ENCODE measurements at places on chromosomes 1 and 21.

DNA sequence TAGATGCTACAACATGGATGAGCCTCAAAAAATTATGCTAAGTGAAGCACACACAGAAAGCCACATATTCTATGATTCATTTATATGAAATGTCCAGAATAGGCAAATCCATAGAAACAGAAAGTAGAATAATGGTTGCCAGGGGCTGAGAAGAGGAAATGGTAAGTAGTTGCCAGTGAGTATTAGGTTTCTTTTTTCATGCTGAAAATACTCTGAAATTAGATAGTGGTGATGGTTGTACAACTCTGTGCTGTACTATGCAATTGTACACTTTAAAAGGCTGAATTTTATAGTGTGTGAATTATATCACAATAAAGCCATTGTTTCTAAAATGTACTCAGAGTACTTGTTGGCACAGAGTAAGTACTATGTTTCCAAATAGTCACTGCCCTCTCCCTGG is 15.5 kb upstream of the GFI1 start:
- H3K4me1 ChIP-seq, result no peaks in the 10 kb centered on the region
- DNase-seq, result no peak
- no peak overlapping the region for H3K27ac ChIP-seq
- no peaks in the 10 kb centered on the region for H3K36me3 ChIP-seq

- H3K27ac ChIP-seq, result peak overlapping the region; percentile 81
- peaks cover 2% of the 10 kb centered on the region for H3K27me3 ChIP-seq
- no peaks in the 10 kb centered on the region for H3K36me3 ChIP-seq
- peaks cover 80% of the 10 kb centered on the region for H3K4me1 ChIP-seq
- no peak for DNase-seq
- H3K4me3 ChIP-seq, result no peak overlapping the region
Observed at GRCh38 chr1:234871039-234871709, 257.5 kb downstream of the TOMM20 start.

DNA sequence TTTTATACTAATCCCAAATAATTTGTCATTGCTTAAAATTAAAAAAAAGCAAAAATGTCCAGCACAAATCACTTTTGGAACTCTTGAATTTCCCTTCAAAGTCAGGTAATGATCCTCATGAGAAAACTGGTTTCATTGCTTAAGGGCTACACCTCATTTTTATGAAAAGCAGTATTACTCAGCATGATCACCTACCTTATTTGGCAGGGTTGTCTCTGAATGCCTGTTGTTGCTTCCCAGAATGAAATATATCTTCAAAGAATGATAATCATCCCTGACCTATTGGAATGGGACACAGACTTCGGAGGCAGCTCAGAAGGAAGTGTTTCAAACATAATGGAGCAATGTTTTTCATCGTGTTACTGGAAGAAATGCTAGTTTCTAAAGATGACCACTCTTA is 29.7 kb downstream of the C1orf21 start:
- no peak overlapping the region for H3K4me3 ChIP-seq
- H3K36me3 ChIP-seq, result peaks cover 15% of the 10 kb centered on the region
- H3K27me3 ChIP-seq, result peaks cover 4% of the 10 kb centered on the region

GRCh38 chr21:42706765-42707164 is 53.3 kb downstream of the PDE9A start:
- peaks cover 37% of the 10 kb centered on the region for H3K36me3 ChIP-seq
- H3K4me1 ChIP-seq, result peaks cover 60% of the 10 kb centered on the region
- H3K27ac ChIP-seq, result no peak overlapping the region
- H3K4me3 ChIP-seq, result no peak overlapping the region

- no peaks in the 10 kb centered on the region for H3K36me3 ChIP-seq
- peaks cover 9% of the 10 kb centered on the region for H3K4me1 ChIP-seq
- H3K27ac ChIP-seq, result no peak overlapping the region
- peaks cover 6% of the 10 kb centered on the region for H3K27me3 ChIP-seq
Observed at GRCh38 chr1:200005165-200005564, 22.3 kb upstream of the NR5A2 start.

DNA sequence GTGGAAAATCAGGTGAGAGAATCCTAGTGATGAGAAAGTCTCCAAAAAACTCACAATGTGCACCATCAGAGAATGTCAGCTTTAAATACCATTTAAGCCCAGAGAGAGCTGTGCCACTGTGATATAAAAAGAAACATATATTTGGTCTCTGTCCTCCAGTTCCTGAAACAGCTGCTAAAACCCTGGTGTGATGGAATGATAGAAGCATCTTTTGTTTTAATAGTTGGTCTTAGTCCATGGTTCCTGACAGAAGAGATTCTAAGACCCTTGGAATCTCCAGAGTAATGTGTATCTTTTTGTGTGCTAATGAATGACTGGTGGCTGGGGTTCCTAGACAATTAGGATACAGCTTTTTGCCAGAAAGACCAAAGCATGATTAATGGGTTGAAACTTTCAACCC is 302.8 kb upstream of the B3GALT2 start:
- no peak for DNase-seq
- H3K27ac ChIP-seq, result no peak overlapping the region
- peaks cover 4% of the 10 kb centered on the region for H3K36me3 ChIP-seq
- no peaks in the 10 kb centered on the region for H3K4me1 ChIP-seq
- no peak overlapping the region for H3K4me3 ChIP-seq
- no peaks in the 10 kb centered on the region for H3K27me3 ChIP-seq

DNA sequence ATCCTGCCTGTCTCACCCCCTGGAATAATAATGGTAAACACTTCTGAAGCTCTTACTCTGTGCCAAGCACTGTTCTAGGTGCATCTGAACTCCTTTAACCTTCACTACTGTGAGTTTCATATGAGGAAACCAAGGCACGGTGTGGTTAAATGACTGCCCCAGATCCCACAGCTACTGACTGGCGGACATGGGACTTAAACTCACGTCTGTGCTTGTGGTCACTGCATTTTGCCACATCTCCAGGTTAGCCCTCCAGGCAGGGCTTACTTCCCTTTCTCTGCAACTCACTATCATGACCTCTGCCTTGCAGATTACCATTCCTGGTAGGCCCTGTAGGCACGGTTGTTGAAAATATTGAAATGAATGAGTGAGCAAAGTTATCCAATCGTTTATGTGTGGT is 83.4 kb downstream of the ADSS2 start:
- H3K27me3 ChIP-seq, result peaks cover 14% of the 10 kb centered on the region
- peaks cover 42% of the 10 kb centered on the region for H3K4me1 ChIP-seq
- H3K27ac ChIP-seq, result no peak overlapping the region
- H3K36me3 ChIP-seq, result peaks cover 22% of the 10 kb centered on the region
- DNase-seq, result no peak

GRCh38 chr21:28018741-28019669 is 973.7 kb downstream of the LTN1 start:
- H3K27ac ChIP-seq, result no peak overlapping the region
- no peaks in the 10 kb centered on the region for H3K4me1 ChIP-seq
- no peak overlapping the region for H3K4me3 ChIP-seq
- H3K27me3 ChIP-seq, result no peaks in the 10 kb centered on the region
- no peak for DNase-seq

- peaks cover 11% of the 10 kb centered on the region for H3K27me3 ChIP-seq
- no peak for DNase-seq
- no peak overlapping the region for H3K4me3 ChIP-seq
- peaks cover 71% of the 10 kb centered on the region for H3K4me1 ChIP-seq
- H3K36me3 ChIP-seq, result no peaks in the 10 kb centered on the region
- no peak overlapping the region for H3K27ac ChIP-seq
Observed at GRCh38 chr1:30410153-30410851, 313.1 kb downstream of the MATN1 start.

GRCh38 chr1:58907398-58907797 is 123.6 kb upstream of the JUN start:
- peaks cover 43% of the 10 kb centered on the region for H3K4me1 ChIP-seq
- no peak overlapping the region for H3K27ac ChIP-seq

DNA sequence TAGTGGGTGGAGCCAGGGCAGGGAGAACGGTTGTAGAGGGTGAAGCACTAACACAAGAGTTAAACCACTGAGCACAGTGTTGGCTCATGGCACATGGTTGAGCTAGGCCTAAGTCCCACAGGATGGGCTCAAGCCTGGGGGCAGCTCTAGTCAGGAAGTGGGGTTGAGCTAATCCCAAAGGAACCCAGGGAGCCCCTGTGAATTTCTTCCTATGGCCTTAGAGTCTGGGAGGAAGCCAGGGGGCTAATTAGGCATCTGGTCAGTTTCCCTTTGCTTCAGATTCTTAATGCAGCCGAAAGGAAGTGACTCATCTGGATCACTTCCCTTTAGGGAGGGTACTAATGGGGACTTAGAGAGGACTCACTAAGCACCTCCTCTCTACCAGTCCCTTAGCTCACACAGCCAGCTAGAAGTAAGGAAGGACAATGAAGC is 10.1 kb downstream of the CFAP45 start:
- H3K4me1 ChIP-seq, result no peaks in the 10 kb centered on the region
- H3K27ac ChIP-seq, result no peak overlapping the region
- H3K4me3 ChIP-seq, result no peak overlapping the region
- no peaks in the 10 kb centered on the region for H3K36me3 ChIP-seq
- no peak for DNase-seq

GRCh38 chr21:33109574-33110339 is 39.8 kb downstream of the OLIG1 start:
- peak; percentile 86 for DNase-seq
- peak overlapping the region; percentile 75 for H3K4me3 ChIP-seq
- peaks cover 66% of the 10 kb centered on the region for H3K4me1 ChIP-seq
- no peak overlapping the region for H3K27ac ChIP-seq
- H3K36me3 ChIP-seq, result no peaks in the 10 kb centered on the region

- H3K4me1 ChIP-seq, result peaks cover 8% of the 10 kb centered on the region
- H3K4me3 ChIP-seq, result no peak overlapping the region
- no peak for DNase-seq
- H3K36me3 ChIP-seq, result peaks cover 49% of the 10 kb centered on the region
- peak overlapping the region; percentile 92 for H3K27ac ChIP-seq
- H3K27me3 ChIP-seq, result no peaks in the 10 kb centered on the region
Observed at GRCh38 chr1:229643996-229644745, 18.1 kb downstream of the URB2 start.

- H3K4me3 ChIP-seq, result no peak overlapping the region
- H3K4me1 ChIP-seq, result peaks cover 16% of the 10 kb centered on the region
- peaks cover 5% of the 10 kb centered on the region for H3K27me3 ChIP-seq
- no peak for DNase-seq
Observed at GRCh38 chr1:228695015-228695955, 40.0 kb upstream of the RHOU start.

GRCh38 chr1:181104042-181104789 is 15.7 kb downstream of the IER5 start:
- peak overlapping the region; percentile 96 for H3K27ac ChIP-seq
- H3K4me3 ChIP-seq, result peak overlapping the region; percentile 90
- peaks cover 9% of the 10 kb centered on the region for H3K27me3 ChIP-seq

GRCh38 chr1:163877016-163877415 is 555.3 kb downstream of the NUF2 start:
- DNase-seq, result no peak
- H3K4me1 ChIP-seq, result peaks cover 13% of the 10 kb centered on the region
- no peak overlapping the region for H3K4me3 ChIP-seq
- no peak overlapping the region for H3K27ac ChIP-seq
- H3K36me3 ChIP-seq, result no peaks in the 10 kb centered on the region

DNA sequence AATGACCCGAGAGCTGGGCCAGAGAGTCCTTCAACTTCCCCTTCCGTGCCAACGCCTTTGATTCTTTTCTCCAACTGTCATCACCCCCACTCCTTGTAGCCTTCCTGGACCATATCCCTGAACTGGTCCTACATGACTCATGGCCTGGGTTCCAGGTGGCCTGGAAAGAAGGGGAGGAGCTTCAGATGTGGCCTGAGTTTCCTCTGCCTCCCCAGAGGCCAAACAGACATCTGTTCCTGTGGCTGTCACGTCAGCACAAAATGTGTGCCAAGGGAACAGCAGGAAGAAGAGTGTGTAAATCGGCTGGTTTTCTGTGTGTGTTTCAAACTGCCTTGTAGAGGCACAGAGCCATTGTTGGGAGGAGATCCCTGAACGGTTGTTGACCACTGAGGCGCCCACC is 24.9 kb upstream of the KIRREL1 start:
- no peak for DNase-seq
- H3K4me1 ChIP-seq, result peaks cover 36% of the 10 kb centered on the region
- peaks cover 9% of the 10 kb centered on the region for H3K36me3 ChIP-seq

GRCh38 chr1:46278807-46279206 is 24.6 kb downstream of the LRRC41 start:
- H3K27me3 ChIP-seq, result no peaks in the 10 kb centered on the region
- peaks cover 71% of the 10 kb centered on the region for H3K36me3 ChIP-seq
- H3K27ac ChIP-seq, result peak overlapping the region; percentile 93
- H3K4me3 ChIP-seq, result no peak overlapping the region
- peaks cover 21% of the 10 kb centered on the region for H3K4me1 ChIP-seq
- DNase-seq, result no peak

DNA sequence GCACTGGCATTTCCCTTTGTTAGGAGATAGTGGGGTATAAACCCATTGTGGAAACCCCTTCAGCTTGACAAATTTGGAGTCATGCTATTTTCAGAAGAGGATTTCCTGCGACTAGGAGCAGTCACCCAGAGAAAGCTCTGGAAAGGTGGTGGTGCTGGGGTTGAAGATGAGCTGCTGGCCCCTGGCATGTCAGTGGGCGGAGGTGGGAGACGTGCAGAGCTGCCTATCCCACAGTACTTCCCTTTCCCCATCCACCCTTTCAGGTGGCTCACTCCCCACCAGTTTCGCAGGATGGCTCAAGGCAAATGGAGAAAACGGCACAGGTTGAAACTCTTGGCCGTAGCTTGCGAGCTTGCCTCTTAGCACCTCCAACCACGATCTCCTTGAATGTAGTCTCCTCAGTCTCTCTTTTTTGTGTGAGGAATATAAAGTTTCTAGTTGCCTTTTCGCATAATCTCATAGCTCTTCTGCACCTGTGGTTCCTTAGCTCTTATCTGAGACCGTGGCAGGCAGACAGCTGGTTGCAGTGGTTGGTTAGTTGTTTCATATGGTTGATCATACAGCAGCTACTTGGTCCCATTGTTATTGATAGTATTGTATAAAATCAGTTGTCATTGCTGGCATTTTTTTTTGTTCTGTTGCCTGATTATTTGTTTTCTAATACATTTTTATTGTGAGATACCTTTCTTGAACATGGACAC is 48.2 kb downstream of the ADARB1 start:
- H3K4me1 ChIP-seq, result peaks cover 35% of the 10 kb centered on the region
- DNase-seq, result no peak
- H3K27ac ChIP-seq, result no peak overlapping the region
- no peak overlapping the region for H3K4me3 ChIP-seq
- peaks cover 18% of the 10 kb centered on the region for H3K36me3 ChIP-seq

GRCh38 chr1:55413286-55413685 is 198.1 kb upstream of the USP24 start:
- H3K36me3 ChIP-seq, result peaks cover 3% of the 10 kb centered on the region
- no peak overlapping the region for H3K4me3 ChIP-seq
- peaks cover 9% of the 10 kb centered on the region for H3K27me3 ChIP-seq
- DNase-seq, result no peak

GRCh38 chr1:145777357-145778145 is 46.3 kb downstream of the RNF115 start:
- DNase-seq, result no peak
- no peak overlapping the region for H3K4me3 ChIP-seq
- no peaks in the 10 kb centered on the region for H3K27me3 ChIP-seq

Data from nephron progenitor cell (in vitro differentiated cells).